Fibroblast of upper back skin (primary cell): ENCODE measurements at places on chromosomes 4 and X.
A peak's percentile ranks its signal among the peaks of the same experiment; 100 is the strongest.

DNA sequence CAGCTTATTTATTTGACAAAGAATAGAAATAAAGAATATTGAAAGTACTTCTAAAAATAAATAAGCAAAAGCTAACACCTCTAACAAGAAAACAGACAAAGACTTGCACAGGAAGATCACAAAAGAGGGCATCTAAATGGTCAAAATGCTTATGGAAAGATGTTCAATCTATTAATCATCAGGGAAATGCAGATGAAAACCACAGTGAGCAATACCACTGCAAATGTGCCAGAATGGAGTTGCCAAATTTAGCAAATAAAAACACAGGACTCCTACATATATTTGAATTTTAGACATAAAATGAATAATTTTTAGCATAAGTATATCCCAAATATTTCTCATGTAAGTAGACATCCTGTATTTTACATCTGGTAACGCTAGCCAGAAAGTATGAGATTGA, 56.1 kb upstream of the HPGD start:
- peak; percentile 61 for DNase-seq

DNA sequence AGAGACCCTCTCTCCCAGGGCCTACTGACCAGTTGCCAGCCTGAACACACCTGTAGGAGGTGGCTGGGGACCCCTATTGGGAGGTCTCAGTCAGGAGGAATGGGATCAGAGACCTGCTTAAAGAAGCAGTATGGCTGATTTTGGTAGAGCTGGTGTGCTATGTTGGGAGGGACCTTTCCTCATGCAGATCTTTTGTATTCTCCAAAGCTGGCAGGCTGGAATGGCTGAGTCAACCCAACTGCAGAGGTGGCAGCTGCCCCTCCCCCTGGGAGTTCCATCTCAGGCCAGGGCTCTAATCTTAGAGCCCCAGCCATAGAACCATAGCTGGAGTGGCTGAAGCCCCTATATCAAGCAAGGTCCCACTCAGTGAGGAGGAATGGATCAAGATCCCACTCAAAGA, 279.3 kb upstream of the BMP3 start:
- no peak for DNase-seq

DNA sequence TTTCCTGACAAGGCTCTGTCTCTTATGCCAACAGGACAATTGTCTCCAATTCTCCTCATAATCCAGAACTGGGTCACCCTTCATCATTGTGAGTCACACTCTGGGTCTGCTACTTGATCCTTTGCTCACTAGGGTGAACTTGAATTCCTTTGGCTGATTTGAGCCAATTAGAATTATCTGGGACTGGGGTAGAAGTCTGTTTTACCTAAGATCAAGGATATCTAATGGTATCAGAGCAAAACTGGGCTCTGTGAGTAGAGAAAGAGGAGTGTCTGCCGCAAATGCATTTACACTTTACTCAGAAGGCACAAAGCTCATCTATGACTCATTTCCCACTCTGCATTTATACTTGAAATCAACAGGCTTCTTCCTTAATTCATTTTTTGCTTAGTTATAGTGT, 72.6 kb downstream of the PITX2 start:
- DNase-seq, result peak; percentile 12

DNA sequence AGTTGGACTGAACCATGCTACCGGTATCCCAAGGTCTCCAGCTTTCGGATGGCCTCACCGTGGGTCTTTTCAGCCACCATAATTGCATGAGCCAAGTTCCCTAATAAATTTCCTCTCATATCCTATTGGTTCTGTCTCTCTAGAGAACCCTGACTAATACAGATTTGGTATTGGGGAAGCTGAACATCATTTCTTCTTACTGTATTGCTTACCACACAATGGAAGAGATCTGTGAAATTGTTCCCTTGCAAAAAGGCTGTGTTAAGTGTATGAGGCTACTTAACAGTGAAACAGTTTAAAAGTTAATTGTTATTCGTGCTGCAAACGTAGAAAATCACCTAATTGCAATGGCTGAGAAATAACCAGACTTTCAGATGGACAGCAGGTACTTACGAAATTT, 34.0 kb downstream of the PLAC8 start:
- no peak for DNase-seq

- DNase-seq, result no peak
These were observed 109.6 kb downstream of the TNIP2 start for GRCh38 chr4:2646396-2647149.

- DNase-seq, result no peak
These were observed 16.9 kb downstream of the OTUD5 start for GRCh38 chrX:48940404-48940955.

DNA sequence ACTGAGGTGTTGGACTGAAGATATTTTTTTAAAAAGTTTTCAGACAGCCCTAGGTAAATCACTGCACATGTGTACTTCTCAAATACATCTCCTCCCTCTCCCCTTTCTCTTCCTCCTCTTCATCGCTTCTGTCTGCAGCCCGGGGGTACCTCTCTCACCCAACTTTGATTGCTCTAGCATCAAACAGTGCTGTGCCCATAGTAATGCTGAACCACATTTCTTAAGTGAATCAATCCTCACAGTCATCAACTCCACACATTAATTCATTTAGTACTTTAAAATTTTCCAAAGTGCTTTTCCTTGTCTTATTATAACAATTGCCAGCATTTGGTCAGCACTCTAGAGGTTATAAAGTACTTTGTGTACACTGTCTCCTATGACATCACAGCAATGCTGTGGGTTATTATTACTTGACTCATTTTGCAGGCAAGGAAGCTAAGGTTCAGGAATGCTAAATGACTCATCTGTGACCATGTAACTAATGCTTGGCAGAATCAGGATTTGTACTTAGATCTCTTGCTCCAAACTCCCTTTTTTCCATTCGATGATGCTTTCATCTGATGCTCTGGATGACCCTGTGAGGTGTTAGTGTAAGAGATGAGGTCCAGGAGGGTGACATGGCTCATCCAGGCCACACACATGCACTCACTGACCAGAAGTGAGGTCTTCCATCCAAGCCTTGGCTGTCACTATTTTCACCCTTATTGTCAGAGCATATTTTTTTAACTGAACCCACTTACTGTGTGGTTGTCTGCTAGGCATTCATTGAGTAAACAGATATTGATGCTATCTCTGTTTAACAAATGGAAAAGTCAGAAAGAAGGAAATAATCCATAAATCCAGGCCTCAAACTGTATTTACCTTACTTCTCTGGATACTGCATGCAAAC, 58.8 kb downstream of the RHOH start:
- DNase-seq, result peak; percentile 96

GRCh38 chr4:188439641-188440311, 300.5 kb downstream of the TRIML1 start:
- peak; percentile 25 for DNase-seq

DNA sequence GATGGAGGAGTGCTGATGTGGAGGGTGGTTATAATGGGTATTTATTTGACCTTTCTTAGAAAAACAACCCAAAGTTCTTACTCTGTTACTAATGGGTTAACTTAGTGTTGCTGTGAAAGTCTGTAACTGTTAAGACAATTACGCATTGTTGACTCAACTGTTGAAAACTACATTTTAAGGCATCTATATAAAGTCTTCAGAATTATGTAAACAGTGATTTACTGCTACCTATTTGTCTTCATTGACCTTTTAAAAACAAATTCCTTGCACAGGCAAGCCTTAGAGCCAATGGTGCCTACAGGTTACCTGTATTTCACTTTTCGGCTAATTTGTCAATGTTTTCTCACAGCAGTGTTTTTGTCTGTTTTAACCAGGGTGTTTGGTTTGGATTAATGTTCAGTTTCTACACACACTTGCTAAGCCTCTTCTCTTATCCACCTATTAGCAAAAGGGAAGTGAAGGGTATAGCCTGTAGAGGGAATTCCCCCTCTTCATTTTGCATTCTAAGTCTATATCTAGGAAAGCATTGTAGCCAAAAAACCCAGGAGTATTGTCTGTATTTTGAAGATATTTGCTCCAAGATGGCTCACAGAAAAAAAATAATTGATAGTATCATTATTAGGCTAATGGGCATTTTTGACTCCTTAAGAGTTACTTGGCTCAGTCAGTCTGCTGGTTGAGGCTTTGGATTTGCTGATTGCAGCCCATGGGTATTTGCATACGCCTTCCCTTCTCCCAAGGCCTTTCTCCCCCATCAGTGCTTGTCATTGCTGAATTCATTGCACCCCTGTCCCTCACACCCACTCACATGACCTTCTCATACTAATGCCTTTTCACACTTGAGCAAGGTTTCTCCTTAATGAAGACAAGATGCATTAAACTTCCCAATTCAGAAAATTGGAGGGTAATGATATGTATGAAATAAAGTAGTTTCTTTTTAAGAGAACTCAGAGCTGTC, 30.5 kb downstream of the AFF1 start:
- no peak for DNase-seq

- DNase-seq, result no peak
These were observed 26.4 kb downstream of the CASP6 start for GRCh38 chr4:109676886-109677285.

- no peak for DNase-seq
These were observed 94.1 kb downstream of the PDS5A start for GRCh38 chr4:39883646-39884045.

DNA sequence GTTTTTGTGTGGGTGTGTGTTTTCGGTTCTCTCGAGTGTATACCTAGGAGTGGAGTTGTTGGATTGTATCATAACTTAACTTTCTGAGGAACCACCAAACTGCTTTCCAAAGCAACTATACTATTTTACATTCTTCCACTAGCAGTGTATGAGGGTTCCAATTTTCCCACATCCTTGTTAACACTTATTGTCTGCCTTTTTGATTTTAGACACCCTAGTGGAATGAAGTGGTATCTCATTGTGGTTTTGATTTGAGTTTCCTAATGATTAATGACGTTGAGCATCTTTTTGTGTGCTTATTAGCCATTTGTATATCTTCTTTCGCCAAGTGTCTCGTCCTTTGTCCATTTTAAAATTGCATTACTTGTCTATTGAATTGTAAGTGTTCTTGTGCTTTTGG, 118.6 kb downstream of the REPS2 start:
- no peak for DNase-seq

DNA sequence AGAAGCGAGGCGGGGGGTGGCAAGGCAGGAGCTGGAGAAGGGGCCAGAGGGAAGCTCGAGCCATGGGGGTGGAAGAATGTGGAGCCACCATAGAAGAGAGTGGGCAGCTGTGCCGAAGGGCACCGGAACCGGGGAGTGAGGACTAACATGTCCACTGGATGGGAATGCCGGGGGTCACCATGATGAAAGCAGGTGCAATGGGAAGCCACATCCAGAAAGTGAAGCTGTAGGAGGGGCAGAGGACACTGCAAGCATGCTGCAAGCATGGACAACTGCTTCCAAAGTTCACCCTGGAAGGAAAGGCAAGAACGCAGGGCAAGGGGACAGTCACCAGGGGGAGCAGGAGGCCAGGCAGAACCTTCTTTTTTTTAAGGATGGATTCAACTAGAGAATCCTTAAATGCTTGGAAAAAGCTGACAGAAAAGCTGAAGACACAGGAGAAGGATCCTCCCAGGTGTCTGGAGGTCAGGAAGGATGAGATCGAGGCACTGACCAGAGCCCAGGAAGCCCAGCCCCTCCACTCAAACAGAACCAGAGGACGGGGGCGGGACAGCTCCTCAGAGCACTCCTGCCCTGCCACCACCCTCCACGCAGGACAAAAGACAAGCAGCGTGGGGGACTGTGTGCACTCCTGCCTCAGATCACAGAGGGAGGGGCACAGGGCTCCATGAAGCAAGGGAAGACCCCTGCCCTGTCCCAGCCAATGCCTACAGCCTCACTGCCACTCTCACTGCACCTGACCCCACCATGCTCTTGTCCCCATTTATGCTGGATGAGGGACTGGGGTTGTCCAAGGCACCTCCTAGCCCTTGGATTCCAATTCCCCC, 169.2 kb downstream of the AFAP1 start:
- no peak for DNase-seq

- no peak for DNase-seq
These were observed 68.6 kb upstream of the QRFPR start for GRCh38 chr4:121449416-121449815.

DNA sequence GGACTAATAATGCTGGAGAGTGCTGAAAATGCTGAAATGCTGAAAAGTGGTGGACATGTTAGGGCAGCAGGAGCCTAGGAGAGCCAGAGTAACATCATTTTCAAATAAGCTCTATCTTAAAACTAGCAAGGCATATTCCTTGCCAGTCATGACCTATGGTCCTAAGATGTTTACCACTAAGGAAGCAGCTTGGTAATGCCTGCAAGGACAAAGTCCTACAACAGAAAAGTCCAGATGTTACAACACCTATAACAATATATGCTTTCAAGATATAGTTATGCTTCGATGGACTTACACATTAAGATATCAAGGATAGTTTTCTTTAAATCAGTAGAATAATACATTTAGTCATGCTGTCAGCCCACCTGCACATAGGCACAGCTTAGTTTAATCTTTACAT, 4.5 kb upstream of the ADH4 start:
- DNase-seq, result no peak

GRCh38 chrX:135185795-135186443, 14.7 kb upstream of the CT55 start:
- peak; percentile 11 for DNase-seq

DNA sequence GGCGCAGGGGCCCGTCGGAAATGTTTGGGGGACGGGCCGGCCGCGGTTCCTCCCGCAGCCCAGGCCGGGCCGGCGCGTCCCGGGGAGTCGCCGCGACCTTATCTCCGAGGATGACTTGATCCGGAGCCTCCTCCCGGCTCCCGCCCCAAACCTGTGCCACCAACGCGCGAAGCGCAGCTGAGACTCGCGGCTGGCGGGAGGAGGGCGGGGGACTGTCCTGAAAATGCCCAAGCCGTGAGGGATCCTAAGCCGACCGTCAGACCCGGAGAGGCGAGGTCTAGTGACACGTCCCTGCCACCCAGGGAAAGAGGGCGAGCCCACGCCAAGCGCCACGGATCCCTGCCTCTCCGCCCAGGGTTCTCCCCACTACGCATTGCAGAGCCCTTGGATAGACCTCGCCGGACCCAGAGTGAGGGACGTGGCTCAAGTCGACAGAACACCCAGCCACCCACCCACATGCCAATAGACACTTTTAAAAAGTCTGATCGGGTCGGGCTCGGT, 26.9 kb downstream of the UTP14A start:
- no peak for DNase-seq

DNA sequence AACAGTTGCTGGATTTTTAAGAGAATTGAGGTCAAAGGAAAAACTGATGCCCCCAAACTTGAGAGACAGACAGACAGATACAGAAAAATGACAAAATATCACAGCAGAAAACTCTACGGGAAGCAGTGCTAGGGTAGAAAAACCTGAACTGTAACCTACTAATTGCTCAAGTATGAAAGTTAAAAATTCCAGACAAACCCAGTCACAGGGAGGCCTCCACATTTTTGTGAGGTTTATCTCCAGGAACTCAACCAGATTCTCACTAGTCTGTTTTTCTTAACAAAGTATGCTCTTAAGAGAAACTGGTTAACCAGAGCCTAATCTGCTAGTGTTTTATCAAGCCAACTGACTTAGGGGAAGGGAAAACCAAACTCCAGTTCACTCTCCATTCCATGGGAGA, 19.9 kb upstream of the PPP3CA start:
- peak; percentile 94 for DNase-seq

GRCh38 chrX:348461-349117, 30.0 kb upstream of the GTPBP6 start:
- DNase-seq, result no peak

- peak; percentile 61 for DNase-seq
These were observed 52.2 kb upstream of the ADGRG2 start for GRCh38 chrX:19174401-19175025.

- DNase-seq, result peak; percentile 35
These were observed 25.2 kb downstream of the PDGFRA start for GRCh38 chr4:54254116-54254914.
